ENCODE measurements at places on chromosomes 4 and X.
A peak's percentile ranks its signal among the peaks of the same experiment; 100 is the strongest.

DNA sequence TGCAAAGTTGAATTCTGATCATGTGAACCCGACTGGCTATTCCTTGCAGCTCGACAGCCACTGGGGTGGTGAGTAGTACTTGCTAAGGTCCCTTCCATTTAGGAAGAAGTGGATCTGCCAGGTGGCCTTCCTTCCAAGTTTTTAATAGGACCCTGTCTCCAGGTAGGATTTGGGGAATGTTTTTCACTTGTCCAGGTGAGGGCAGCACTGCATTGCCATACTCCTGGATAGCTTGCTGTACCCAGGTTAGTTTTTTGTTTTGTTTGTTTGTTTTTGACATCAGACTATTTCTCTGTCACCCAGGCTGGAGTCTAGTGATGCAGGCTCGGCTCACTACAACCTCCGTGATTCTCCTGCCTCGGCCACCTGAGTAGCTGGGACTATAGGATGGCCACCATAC is 29.8 kb downstream of the SAGE1 start:
- DNase-seq, result no peak

DNA sequence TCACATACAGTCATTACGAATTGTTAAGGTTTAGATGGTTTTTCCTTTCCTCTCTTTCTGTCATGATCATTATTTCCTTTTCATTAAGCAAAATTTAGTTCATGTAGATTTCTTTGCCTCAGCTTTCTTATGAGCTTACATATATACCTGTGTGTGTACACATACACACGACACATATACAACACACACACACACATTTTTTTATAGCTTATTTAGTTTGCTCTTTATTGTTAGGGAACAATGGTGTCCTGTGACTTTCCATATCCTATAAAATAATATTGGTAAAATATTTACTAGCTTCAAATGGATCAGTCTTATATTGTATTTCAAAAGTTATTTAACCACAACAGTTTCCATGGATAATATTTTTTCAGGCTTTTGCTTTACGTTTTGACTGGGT is 840.7 kb downstream of the PCDH18 start:
- no peak for DNase-seq

DNA sequence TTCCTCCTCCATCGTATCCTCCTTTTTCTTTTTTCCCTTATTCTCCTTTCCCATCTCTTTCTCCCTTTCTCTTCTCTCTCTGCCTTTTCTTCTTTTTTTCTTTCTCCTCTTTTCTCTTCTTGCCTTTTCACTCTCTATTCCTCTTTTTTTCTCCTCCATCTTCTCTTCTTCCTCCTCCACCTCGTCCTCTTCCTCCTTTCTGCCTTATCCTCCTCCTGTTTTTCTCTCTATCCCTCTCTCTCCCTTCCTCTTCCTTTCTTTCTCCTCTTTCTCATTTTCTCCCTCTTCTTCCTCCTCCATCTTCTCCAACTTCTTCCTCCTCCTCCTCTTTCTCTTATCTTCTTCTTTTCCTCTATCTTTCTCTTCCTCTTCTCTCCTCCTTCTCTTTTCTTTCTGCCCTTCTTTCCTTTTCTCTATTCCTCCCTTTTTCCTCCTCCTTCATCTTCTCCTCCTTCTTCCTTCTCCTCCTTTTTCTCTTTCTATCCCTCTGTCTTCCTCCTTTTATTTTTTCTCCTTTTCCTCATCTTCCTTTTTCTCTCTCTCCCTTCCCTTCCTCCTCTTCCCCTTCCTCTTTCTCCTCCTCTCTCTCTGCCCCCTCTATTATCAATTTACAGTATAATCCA is 269.1 kb downstream of the DHRSX start:
- no peak for DNase-seq

- DNase-seq, result no peak
Measured at GRCh38 chr4:143224255-143224654, 39.5 kb downstream of the USP38 start.

GRCh38 chr4:143156853-143157252 is 27.9 kb upstream of the USP38 start:
- no peak for DNase-seq

DNA sequence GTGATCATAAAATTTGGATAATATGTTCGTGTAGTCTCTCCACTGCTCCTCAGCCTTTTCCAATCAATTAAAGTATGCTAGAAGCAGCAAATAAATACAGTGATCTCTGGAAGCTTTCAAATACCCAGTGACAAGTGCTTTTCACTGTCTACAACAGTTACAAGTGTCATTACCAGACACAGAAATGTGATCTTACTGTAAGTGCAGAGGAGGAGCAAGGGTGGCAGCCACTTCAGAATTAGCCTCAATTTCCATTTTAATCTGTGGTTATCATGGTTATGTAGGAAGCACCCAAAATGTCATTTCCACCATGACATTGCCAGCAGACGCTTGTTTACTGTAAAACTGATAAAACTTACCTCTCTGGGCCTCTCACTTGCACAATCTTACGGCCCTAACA is 133.9 kb upstream of the ADAMTS3 start:
- DNase-seq, result no peak

DNA sequence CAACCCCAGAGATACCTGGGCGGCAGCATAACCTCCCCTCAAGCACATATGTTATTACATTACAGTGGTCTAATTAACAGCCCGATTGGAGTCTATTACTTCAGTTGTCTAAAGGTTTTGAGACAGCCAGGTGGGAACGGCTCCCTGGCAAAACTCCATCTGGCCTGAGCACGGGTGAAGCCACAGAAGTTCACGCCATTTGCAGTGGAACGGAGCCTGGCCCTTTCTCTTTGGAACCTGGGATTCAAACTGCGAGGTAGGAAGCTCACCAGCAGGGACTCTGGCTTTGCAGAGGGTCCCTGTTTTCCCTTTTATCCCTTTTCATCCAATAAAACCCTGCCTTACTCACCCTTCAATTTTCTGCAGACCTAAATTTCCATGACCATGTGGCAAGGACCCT is 45.9 kb upstream of the NEIL3 start:
- no peak for DNase-seq

GRCh38 chr4:4761128-4761982 is 98.1 kb upstream of the MSX1 start:
- no peak for DNase-seq

GRCh38 chrX:130080791-130081367 is 29.4 kb downstream of the ELF4 start:
- DNase-seq, result no peak

DNA sequence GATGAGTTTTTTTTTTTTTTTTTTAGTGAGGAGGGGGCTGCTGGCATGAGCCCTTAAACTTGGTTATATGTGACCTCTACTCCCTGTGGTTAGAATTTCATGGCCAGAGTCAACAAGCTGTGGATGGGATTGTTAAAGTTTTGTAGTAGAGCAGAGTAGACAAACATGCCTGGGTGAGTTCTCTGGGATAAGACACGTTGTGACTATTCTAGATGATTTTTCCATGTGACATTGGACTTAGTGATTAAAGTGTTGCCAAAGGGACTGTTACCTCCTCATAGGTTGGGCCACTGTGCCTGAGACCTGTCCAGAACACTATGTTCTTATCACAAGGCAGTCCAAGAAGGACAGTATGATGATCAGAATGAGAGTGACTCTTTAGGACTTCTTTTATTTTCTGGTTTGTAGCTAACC is 28.8 kb upstream of the ALB start:
- DNase-seq, result no peak

DNA sequence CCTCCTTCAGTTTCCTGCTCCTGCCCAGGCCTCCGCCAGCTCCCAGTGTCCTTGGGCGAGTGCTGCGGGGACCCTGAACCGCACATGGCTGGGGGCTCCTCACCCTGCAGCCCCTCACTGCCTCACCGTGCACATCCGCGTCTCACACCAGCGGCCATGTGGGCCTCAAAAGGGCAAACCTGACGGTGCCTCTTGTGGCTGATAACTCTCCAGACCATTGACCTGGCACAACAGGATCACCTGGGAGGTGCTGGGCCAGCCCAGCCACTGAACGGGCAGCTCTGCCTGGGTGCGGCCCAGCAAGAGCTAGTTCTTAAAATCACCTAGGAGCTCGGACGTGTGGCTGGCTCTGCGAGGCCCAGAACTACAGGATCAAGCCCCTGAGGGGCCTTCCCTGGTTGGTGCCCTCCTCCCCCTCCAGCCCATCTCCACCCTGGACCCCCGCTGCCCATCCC is 4.1 kb upstream of the S100P start:
- DNase-seq, result no peak

DNA sequence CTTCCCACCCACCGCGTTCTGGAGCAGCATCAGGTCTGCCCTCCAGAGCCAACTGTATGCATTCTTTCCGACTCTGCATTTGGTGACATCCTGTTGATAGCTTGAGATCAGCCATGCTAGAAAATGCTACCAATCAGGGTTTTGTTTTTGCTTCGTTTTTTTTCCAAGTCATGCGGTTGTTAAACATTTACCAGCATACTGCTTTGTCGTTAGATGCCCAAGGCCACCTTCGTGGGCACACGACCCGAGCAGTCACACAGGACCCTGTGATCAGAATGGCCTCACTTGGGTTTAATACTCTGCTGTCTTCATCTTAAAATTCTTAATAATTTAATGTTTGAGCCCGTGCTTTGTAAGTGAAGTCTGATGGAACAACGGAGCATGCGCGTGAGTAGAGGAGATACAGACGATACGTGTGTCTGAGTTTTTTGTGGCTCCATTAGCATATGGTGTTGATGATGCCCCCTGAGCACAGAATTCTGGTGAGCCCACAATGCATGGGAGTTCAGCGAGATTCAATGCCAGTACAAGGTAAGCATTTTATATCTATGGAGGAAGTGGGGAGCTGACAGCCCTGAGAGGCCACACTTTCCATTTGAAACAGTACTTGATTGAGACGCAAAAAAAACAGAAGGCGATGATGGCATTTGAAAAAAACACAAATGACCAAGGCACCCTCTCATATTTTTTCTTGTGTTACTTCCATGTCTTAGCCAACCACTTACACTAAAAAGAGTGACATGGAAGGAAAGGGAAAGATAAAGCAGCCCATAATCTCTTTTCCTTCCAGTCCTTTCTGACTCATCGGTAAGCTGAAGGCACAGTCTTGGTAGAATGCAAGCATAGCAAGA is 323.6 kb downstream of the BCOR start:
- peak; percentile 50 for DNase-seq

GRCh38 chr4:103018391-103019307 is 856 bp downstream of the SLC9B1 start:
- no peak for DNase-seq

DNA sequence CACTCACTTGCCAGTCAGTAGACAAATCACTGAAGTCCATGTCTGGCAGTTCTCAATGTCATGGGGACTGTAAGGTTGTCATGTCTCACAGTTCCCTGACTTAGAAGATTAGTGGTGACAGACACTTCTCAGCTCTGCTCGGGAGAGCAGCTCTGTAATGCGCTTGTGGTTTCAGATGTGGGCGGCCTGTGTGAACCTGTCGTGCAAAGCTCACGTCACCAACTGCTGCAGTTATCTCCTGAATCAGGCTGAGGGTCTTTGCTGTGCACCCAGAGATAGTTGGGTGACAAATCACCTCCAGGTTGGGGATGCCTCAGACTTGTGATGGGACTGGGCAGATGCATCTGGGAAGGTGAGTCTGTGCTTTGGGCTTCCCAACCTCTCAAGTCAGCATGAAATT is at the start of gene IL9R:
Gene IL9R, plus strand, starts transcription at position 261 of the 400 bp plus-strand sequence. Its CDS starts 64 bp downstream, at position 325.
- DNase-seq, result peak; percentile 53

DNA sequence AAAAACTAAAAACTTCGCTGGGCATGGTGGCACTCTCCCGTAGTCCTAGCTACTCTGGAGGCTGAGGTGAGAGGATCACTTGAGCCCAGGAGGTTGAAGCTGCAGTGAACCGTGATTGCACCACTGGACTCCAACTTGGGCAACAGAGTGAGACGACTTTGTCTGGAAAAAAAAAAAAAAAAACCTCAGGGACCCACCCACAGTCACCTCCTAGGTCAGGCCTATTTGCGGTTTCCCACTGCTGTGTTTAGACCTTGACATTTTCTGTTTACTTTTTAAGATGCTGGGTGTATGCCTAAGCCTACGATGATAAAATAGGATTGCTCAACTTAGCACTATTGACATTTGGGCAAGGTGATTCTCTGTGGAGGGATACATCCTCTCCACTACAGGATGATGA is 197.4 kb upstream of the TBL1X start:
- DNase-seq, result no peak

DNA sequence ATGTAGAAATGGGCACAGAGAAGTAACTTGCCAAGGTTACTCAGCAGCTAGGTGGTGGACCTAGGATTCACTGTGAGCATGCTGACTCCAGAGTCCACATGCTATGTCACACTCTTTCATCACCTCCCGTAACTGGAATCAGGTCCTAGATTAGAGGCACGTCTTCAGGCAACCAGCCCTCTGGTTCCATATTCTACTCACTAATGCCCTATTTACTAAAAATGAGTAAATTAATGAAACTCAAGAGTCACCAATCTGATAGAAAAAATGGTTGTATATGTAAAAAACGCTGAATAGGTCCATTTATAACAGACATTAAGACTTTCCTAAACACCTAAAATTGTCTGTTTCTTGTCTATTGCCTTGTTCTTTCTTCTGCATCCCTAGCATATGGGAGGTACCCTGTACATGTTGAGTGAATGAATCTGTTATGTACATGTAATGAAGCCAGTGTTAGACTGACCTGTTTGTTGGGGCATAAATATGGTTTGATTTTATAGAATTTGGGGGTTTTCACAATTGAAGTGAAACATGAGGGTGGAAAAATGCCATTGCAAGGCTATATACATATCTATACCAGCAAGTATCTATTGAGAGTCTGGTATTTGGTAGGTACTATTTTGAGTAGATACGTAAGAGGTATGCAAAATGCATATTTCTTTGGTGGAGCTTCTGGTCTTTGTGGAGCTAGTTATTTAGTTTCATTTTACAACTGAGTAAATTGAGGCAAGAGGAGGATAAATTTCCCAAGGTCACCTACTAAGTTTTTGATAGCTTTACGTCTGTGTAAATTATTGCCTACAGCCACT is 7.5 kb upstream of the RUFY3 start:
- no peak for DNase-seq

DNA sequence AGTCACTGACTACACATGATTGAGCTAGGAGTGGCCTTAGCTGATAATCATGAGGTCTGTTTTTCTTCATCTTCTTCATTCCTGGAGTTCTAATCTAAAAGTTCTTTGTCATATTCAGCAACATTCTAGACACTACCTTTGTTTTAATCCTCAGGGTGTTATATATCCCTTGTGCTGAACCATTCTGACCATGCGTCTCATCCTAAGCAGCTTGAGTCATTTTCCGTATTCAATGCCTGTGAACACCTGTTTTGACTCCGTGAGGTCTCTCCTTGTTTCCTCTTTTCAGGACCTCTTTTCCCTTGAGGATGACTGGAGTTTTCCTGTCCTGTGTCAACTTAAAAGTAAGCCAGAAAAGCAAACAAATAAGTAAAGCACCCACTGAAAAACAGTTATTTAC is 597.9 kb downstream of the GBA3 start:
- no peak for DNase-seq

GRCh38 chr4:963276-964225 is 9.8 kb downstream of the DGKQ start:
- DNase-seq, result no peak

DNA sequence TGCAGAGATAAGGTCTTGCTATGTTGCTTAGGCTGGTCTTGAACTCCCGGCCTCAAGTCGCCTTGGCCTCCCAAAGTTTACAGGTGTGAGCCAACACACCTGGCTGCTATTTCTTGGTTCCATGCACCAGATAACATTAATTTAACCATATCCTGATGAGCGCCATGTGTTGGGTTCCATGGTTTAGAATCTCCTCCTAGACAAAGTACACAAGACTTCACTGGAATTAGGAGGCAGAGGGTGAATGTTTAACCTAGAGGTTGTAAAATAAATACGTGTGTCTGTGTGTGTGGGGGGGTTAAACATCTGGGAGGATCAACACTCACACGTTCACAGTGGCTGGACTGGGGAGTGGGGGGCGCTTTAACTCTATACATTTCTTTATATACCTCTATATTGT is 32.4 kb upstream of the SORCS2 start:
- no peak for DNase-seq
